Left lobe of liver (tissue), 2 donors: ENCODE measurements at places on chromosomes 7 and 10. TPM values are rescaled to one million over a fixed set of nuclear protein-coding genes. Genes with fewer than 3 reads are reported as not detected.

The NPC1L1 gene
- 21.1 TPM for total RNA-seq

The OR2A12 gene
- total RNA-seq: not detected

The ZSWIM8 gene
- 101 TPM for total RNA-seq

The CNPY1 gene
- not detected for total RNA-seq

The LFNG gene
- total RNA-seq: 1.2 TPM

The PDE1C gene
- total RNA-seq: 0.03 TPM

The PIP gene
- not detected for total RNA-seq

The LHPP gene
- 52.0 TPM for total RNA-seq

The C10orf67 gene
- not detected for total RNA-seq

The MNX1 gene
- not detected for total RNA-seq

The SLIT1 gene
- 0.08 TPM for total RNA-seq

The HIPK2 gene
- total RNA-seq: 63.7 TPM

The CPVL gene
- total RNA-seq: 5.0 TPM

The PHKG1 gene
- total RNA-seq: 0.78 TPM

The MYPN gene
- not detected for total RNA-seq

The AP1S1 gene
- total RNA-seq: 26.8 TPM

The PTPRN2 gene
- 0.33 TPM for total RNA-seq

The DRGX gene
- not detected for total RNA-seq

The NDUFB2 gene
- 146 TPM for total RNA-seq

The SLC39A12 gene
- total RNA-seq: 0.08 TPM

The WNT8B gene
- not detected for total RNA-seq

The CCDC146 gene
- 2.6 TPM for total RNA-seq
